ENCODE measurements at places on chromosomes 4 and X. TPM values are rescaled to one million over a fixed set of nuclear protein-coding genes. Genes with fewer than 3 reads are reported as not detected.

Gene NKX3-2
- total RNA-seq = 0.26 TPM

Gene TASL
- not detected for total RNA-seq

Gene MGAT4D
- not detected for total RNA-seq

DNA sequence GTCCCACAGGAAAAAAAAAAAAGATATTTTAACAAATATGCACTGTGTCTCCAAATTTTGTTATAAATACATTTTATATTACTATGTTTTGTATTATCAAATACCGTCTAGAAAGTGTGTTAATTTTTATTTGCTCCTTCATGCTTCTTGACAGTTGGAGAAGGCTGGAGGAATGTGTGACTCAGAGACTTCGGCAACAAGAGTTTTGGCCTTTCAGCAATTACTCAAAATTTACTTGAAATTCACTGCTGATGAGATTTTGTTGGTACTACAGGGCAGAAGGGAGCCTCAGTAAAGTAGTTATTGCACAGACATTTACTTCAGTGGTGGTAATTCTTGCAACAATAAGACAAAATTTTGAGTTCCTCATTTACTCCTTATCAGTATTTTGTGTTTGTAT, 2164.0 kb downstream of the PCDH7 start:
- DNase-seq = no peak

DNA sequence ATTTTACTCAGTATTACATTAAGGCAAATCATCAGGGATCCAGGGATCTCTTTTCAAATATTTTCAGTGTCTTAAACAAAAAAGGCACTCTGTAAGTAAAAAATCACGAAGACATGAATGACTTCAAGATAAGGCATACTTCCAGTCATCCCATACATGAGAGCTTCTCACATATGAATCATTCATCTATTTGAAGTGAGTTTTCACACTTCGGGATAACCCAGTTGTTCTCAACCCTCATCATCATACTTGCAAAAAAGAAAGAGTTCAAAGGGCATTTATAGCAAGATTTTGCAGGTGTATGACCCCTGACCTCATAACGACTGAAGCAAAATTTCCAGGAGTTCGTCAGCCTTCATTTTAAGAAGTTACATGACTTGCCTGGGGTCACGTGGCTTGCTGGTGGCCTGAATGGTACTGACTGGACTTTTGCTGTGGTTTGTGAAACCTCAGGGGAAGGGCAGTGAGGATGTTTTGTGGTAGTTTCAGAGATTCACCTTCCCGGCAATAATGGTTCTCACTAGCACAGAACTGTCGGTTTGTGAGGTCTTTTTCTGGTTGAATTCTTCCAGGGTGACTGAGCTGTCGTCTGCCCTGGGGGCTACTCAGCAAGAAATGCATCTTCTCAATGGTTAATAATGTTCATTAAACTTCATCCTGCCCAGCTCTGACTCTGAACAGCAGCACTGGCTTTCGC, 115.8 kb upstream of the SHISA3 start:
- no peak for DNase-seq

DNA sequence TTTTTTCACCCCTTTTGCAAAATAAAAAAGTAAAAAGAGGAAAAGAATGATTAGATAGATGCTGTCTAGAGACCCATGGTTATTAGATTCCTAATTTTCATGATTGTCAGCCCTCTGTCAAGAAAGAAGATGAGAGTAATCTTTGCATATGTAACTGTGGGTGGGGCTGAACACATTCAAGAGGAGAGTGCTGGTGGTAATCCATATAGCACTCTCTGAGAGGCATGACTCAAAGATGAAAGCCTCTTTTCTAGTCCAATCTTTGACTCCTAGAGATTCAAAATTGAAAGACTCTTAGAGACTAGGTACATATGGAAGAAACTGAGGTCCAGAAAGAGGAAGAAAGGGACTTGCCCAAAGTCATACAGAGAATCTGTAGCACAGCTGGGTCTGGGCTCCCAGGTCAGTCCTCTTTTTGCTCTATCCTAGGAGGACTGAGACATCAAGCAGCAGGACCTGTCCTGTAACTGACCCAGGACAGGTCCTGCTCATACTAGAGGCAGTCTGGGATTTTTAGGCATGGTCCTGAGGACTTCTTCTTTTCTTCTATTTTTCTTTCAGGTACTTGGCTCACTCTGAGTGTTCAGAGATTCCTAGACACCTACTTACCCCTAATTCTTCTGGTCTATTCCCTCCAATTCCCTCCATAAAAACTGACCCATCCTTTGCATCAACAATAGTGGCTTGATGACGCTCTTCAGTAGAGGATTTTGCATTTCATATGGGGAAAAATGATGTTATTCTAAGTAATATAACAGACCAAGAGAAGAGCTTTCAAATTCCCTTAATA, 23.8 kb downstream of the VSIG4 start:
- DNase-seq = no peak

- no peak for DNase-seq
Measured at GRCh38 chrX:104432321-104432720, 133.7 kb upstream of the IL1RAPL2 start.

- DNase-seq = no peak
Measured at GRCh38 chrX:146189371-146189770, 371.7 kb downstream of the SLITRK2 start.

DNA sequence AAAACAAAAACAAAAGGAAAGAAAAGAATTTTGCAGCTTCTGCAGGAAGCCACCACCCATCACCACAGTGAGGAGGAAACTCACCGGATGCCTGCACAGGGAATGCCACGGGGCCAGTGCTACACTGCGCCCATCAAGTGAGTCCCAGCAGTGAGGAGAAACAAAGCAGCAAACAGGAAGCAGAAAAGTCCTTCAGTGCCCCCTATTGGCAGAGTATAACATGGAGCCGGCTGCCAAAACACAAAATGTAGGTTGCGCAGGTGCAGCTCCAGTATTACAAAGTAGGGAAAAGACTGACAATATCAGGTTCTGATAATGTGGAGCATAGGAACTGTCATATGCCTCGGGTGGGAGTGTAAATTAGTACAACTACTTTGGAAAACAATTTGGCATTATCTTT, 23.3 kb upstream of the SCML2 start:
- DNase-seq = peak; percentile 32

- DNase-seq = peak; percentile 22
Measured at GRCh38 chrX:15973299-15973698, 118.7 kb upstream of the AP1S2 start.

- DNase-seq = no peak
Measured at GRCh38 chr4:11297627-11298026, 131.1 kb downstream of the HS3ST1 start.

GRCh38 chrX:19805046-19805690, 82.2 kb downstream of the SH3KBP1 start:
- no peak for DNase-seq

DNA sequence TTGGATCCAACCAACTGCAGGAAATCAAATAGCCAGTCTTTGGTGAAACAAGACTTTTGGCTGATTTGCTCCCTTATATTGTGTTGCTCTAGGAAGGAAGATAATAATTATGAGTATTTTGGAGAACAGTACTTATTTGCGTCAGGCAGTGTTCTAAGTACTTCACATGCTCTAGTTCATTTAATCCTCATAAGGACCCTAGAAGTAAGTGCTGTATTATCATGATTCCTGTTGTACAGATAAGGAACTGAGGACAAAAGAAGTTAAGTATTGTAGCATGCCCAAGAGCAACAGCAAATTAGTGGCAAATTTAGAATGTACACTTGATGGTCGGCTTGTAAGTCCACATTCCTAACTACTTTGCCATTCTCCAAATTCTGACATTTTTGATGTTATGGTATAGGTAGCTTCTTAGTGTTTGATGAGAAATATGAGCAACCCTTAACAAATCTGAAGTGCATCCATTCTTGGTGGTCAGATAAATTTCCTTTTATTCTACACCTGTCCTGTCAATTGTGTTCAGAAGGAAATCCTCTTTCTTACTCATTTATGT, 72.0 kb downstream of the SPRY1 start:
- no peak for DNase-seq

DNA sequence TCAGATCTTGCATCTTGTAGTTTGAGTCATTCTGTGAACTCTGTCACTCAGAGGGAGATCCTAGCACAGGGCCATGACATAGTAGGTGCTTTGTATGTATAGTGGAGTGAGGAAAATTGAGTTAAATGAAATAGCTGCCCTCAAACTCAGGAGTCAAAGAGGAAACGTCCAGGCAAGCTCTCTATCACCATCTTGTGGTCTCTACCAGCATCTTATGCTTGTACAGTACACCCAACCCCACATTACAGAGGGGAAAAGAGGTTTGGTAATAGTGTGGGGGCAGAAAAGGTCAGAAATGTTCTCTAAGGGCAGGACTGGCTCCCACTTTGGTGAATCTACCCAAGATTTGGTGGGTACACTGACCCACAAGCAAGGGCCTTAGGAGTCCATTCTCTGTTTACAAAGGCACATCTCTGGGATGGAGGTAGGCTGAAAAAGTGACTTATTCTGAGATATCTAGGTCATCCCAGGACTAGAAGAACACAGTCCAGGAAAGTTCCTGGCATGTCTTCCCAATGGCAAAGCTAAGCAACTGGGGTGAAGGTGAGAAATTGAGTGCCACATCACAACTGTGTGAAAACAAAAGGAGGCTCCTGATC, 131.8 kb downstream of the OR13H1 start:
- DNase-seq = no peak

DNA sequence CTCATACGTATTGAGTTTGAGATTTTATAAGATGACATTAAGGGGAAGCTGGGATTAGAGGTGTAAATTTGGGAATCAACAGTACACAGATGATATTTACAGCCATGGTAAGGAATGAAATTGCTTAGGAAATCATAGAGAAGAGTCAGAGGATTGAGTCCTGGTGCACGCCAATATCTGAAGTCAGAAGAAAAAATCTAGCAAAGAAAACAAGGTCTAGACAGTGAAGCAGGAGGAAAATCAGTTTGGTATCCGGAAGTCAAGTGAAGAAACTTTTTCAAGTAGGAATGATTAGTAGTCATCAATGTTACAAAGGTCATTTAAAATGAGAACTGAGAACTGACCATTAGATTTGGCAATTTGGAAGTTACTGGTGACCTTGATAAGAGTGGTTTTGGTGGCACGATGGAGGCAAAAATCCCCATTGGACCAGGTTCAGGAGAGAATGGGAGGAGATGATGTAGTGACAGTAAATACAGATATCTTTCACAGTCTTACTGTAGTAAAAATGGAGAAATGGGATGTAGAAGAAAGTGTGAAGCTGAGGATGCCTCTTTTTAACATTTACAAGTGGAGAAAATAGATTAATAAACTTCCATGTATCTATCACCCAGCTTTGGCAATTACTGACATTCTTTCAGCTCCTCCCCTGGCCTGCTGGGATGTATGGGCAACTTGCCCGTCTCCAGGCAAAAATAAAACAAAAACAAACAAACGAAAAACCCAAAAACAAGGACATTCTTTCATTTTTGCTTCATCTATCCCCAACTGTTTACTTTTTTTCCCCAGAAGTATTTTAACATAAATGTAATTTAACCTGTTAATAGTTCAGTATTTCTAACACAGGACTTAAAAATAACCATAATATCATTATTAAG, 11.4 kb upstream of the GPR34 start:
- DNase-seq = no peak

DNA sequence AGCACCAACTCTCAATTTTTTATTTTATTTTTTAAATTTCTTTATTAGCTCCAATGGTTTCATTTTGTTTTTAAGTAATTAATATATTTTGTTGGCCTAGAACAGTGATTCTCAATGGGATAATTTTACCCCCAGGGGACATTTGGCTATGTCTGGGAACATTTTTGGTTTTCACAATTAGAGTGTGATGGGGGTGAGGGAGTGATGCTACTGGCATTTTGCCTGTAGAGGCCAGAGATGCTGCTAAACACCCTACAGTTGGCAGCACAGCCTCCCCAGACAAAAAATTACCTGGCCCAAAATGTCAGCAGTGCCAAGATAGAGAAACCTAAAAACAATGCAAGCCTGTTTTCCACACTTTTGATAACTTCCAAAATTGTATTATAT, 64.6 kb downstream of the HHIP start:
- DNase-seq = no peak

GRCh38 chrX:137930533-137930932, 364.6 kb downstream of the ZIC3 start:
- no peak for DNase-seq

Measured in body of pancreas (tissue), 4 donors.